ENCODE measurements at places on chromosomes 2 and 18.

GRCh38 chr2:28390746-28391563 lies 1.7 kb upstream of the FOSL2 start:
- peak; percentile 84 for DNase-seq

DNA sequence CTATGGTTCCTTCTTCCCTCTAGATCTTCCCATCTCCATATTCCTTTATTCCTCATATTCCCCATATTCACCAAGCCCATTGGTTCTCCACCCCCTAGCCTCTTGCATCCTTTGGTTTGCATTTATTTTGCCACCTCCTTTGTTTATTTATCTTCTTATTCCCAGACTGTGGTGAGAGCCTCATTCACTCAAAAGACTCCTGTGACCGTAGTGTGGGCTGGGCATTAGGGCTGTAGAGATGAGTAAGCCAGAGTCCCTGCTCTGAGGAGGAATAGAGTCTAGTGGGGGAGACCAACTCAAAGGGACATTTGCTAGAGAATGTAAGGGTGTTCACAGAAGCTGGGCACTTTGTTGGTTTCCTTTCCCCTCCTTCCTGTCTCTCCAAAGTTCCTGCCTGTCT lies 8.3 kb downstream of the ATG16L1 start:
- no peak for DNase-seq

GRCh38 chr2:113240915-113241911 lies 37.5 kb downstream of the PAX8 start:
- no peak for DNase-seq

GRCh38 chr18:23722646-23723045 lies 33.4 kb downstream of the LAMA3 start:
- DNase-seq = no peak

DNA sequence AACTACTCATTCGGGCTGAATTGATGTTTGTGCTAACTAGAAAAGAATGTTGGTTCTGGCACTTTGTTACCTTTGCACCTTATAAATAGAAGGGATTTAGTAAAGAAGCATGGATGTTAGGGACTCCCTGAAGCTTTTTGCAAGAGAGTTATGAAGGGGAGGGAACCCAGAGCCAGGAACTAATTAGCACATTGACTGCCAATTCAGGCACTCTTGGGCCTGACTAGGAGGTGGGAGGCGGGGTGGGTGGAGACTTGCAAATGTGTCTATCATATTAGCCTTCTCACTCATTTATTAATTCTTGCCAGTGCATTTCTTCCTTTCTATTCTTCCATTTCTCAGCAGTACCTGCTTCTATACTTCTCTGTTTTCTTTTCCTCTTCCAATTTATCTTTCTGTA lies 1022.4 kb downstream of the TMEM182 start:
- DNase-seq = no peak

DNA sequence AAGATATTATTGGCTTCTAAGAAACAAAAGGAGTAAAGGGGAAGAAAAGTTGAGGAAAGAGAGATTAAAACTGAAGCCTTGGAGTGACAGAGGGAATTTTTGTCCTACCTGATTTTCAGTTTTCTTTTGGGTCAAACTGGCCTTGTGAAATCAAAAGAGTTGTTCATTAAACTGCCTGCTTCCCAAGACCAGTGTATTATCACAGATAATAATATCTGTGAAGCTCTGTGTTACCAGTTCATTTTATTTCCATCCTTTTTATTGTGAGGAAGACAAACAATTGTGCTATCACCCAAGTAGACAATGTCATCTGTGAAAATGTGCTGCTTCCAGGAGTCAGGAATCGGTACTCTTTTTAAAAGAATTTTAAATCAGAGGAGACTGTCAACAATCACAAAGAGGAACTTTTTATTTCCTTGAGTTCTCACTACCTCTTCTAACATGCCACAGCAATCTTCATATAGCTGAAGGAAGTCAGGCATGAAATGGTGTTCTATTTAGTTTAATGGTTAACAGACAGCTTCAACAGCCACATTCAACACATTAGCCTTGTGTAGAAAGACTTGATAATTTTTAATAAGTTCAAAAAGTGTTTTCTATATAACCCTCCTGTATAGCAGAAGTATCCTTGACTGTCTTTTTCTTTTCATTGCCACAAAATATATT lies 554.8 kb downstream of the PIK3C3 start:
- DNase-seq = no peak

GRCh38 chr2:26786207-26787028 lies 562 bp downstream of the CENPA start:
- DNase-seq = no peak

DNA sequence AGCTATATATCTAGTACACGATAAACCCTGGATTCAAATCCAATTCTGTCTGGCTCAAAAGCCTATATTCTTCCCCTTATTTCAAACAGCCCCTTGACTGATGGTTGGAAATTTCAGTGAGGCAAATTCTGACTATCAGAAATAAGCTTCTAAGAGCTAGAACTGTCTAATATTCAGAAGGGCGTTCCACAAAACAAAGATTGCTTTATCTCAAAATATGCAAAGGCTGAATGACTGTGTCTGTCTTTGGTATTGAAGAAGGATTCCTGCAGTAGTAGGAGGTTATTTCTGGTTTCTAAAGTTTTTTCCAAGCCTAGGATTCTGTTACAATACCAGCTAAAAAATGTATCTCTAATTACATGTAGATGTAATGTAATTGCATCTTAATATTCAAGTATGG lies 31.1 kb downstream of the DRC1 start:
- no peak for DNase-seq

DNA sequence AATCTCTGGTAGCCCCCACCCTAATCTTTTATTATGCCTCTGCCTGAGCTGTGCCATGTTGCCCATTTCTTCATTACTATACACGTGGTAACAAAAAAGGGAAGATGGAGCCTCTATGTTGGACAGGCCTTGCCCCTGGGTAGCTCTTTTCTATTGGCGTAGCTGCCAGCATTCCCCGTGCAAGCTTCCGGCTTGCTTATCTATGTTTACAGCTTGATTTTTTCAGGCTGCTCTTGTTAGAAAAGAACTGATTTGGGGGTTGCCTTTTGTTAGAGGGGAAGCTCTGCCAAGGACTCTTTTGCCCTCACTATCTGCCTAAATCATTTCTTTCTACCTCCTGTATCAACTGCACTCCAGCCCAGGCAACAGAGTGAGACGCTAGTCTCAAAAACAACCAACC lies 45.5 kb upstream of the ZSWIM2 start:
- no peak for DNase-seq

GRCh38 chr2:181774685-181775084 lies 94.4 kb upstream of the NEUROD1 start:
- DNase-seq = no peak

DNA sequence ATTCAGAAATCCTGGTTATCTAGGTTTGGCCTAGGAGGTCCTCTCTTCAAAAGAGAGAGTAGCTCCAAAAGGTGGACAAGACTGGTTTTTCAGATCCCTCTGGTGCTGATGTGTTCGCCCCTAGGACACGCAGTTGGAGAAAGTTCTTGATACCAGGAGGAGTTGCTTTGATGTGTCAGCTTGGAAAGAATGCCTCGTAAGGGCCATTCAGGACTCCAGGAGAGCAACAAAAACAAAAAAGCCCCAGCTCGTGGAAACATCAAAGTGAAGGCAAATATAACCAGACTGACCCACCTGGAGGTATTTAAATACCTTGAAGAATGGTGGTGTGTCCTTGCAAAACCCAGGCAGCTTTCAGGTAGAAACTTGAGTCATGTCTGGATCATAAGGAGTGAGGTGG lies 12.5 kb upstream of the LBH start:
- no peak for DNase-seq

DNA sequence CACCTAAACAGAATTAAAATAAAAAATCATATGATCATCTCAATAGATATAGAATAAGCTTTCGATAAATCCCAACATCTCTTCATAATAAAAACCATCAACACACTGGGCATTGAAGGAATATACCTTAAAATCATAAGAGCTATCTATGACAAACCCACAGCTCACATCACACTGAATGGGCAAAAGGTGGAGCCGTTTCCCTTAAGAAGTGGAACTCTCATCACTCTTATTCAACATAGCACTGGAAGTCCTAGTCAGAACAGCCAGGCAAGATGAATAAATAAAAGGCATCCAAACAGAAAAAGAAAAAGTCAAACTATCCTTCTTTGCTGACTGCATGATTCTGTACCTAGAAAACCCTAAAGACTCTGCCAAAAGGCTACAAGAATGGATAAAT lies 510.3 kb downstream of the ZNF804A start:
- DNase-seq = no peak

All from NCI-H1417 (cell line).